ENCODE measurements at places on chromosomes 11 and 22.

GRCh38 chr22:19019029-19019678 is 83.1 kb upstream of the PRODH start:
- no peak for DNase-seq

DNA sequence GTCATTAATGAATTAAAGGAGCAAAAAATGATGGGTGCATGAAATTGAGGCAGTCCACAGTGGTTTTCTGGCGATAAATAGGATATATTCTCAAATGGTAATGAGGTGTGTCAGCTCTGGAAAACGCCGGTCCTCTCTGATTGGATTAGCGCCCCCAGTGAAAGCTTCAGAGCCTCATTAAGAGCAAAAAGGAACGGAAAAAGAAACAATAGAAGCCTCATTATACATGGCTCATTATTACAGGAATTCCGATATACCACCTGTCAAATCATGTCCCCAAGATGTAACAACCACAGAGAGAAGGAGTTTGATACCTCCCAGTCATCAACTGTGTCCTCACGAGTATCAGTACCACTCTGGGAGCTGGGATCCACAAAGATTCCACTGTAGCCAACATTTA is 175.7 kb upstream of the PITPNB start:
- no peak for DNase-seq

- DNase-seq = peak; percentile 47
Measured at GRCh38 chr22:43090130-43090789, 1.1 kb upstream of the TTLL1 start.

- no peak for DNase-seq
Measured at GRCh38 chr22:46050451-46050845, 73.5 kb upstream of the WNT7B start.

DNA sequence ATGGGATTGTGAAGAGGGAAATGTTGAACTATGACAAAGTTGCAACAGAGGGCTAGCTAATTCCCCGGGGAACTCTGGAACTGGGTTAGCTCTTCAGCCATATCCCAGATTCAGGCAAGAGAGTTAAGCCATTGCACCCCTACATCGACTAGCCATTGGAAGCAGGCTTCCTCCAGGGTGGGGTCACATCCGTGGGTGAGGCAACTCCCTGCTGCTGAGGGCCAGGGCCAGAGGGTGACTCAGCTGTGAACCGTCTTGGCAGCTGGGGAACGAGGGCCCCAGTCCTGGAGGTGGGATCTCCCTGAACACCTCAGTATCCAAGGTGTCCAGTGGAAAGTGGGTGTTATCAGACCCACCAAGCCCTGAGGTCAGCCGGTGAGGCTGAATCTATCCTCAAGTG is 41.1 kb downstream of the RPS6KA4 start:
- no peak for DNase-seq

Measured in activated naive CD8-positive, alpha-beta T cell treated with anti-CD3 and anti-CD28 coated beads, Interleukin-2, amount 50 U/mL, for 24 hours (primary cell).